ENCODE measurements at places on chromosomes 6 and 20.

DNA sequence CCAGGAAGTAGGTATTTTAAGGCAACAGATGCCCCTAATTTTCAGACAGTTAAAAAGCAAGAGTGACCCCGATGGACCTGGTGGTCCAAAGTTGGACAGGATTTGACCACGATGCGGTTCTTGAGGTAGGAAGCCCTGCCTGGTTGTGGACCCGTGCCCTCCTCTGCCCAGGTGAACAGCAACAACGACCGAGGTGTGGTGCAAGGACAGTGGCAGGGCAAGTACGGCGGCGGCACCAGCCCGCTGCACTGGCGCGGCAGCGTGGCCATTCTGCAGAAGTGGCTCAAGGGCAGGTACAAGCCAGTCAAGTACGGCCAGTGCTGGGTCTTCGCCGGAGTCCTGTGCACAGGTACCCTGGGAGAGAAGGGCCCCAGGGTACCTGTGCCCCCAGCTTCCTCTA is 18.7 kb downstream of the TGM6 start:
- DNase-seq, result no peak

DNA sequence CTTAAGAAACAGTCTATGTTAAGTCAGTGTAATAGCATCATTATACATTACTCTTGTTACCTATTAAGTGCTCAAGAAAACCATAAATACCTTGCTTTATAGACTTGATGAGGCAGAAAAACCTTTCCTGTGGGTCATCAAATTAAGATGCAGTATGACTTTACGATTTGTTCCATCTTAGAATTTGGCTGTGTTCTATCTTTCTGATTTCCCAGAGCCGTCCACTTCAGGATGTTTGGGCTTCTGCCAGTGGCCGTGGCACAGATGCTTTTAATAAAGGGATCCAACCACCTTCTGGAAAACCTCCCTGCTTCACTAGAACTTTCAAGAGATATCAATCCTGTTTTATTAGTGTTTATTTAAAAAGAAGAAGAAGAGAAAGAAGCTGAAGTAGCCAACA is 71.2 kb downstream of the PDE7B start:
- DNase-seq, result no peak

DNA sequence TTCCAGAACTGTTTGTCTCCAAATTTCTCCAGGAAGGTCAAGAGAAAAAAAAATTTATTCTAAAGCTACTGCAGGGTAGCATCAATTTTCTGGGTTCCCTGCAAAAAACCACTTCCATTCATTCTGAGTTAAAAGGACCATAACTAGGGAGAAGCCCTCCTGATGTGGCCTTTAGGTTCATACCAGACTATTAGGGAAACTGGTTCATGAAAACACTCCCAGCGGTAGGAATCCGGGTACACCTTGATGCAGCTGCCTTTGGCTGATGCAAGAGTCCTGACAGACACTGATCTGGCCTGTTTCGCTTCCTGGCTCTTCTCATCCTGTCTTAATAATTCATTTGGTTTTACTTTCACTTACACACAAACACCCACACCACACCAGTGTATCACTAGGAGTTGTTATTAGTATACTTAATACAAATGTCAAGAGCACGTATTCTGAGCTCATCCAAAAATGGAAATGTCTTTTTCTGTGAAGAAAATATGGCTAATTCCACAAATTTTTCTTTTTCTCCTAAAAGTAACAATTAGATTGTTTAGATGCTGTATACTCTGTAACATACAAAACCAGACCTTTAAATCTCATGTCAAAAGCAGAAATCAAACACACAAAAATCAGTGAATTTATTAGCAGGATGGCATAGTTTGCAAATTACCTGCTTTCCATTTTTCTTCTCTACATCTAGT is 38.4 kb upstream of the ARHGAP18 start:
- DNase-seq, result peak; percentile 45

DNA sequence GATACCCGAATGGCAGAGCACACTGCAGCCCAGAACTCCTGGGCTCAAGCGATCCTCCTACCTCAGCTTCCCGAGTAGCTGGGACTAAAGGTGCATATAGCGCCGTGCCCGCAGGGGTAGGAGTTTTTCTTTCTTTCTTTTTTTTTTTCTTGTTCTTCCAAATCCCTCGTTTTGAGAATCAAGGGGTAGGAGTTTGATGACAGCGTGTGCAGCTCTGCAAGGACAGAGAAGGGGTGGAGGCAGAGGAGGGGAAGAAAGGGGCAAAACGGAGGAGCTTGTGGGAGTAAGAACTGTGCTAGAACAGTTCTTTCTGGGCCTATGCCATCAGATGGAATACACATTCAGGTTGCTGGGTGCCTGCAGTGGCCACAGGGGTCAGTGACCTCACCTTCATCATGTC is 15.3 kb downstream of the RRP36 start:
- DNase-seq, result no peak

DNA sequence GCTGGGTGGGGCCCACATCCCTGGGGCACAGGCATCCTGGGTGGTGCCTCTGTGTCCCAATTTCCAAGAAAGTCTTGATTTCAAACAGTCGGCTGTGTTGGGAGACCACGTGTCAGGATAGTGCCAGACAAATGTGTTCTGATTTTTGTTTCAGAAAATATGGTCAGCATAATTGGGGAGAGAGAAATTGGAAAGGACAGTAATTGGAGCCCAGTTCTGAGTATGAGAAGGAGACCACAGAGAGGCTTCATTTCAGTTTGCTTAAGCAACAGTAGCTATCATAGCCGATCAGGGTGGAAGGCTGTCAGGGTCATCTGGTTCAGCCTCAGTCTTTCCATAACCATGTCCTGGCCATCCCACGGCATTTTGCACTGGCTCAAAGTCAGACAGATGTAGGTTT is 220.7 kb downstream of the CDC5L start:
- no peak for DNase-seq

DNA sequence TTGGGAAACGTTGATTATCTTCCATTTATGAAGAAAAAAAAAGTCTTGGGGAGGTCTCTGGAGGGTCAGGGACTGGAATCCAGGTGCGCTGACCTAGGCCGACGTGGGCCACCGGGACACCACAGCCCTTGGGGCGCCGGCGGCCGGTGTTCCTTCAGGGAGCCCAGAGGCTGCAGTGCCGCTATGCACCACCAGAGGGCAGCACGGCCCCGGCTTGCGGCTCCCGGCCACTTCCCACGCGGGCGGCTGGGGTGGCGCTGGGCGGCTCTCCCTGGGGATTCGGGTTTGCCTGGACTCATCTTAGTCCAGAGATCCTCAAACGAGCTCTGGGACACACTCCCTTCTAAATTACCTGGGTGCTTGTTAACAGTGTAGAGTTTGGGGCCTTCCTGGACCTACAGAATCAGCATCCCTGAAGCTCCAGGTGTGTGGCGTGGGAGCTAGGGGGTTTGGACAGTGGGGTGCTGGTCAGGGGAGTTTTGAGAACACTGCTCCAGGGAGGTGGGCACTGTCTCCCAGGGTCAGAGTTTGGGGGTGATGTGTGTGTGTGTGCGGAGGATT is 23.0 kb upstream of the GTSF1L start:
- DNase-seq, result peak; percentile 68

DNA sequence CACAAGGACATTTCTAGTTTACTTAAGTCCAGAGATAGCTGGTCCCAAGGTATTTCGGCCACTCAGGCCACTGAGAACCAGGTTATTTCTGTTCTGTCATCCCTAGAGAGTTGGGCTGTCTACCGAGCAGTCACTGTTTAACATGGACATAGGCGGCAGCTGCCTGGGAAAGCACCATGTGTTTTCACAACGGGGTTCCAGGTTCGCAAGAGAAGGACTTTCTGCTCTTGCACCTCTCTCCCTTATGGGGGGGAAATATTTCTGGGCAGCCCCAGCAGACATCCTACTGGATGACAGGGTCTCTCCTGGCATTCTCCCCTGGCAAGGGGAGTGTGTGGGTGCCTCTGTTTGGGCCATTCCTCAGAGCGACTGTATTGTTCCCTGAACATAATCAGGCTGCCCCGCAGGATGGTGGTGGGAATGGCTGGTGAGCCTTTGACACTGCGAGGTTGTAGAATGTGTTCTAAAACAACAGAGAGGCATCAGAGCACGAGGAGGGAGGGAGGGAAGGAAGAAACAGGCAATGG is 64.4 kb upstream of the DUSP22 start:
- DNase-seq, result no peak

- DNase-seq, result no peak
Observed at GRCh38 chr6:26271668-26272024, 93.4 kb upstream of the BTN3A2 start.

- DNase-seq, result no peak
Observed at GRCh38 chr20:48350313-48350988, 477.3 kb downstream of the PREX1 start.

DNA sequence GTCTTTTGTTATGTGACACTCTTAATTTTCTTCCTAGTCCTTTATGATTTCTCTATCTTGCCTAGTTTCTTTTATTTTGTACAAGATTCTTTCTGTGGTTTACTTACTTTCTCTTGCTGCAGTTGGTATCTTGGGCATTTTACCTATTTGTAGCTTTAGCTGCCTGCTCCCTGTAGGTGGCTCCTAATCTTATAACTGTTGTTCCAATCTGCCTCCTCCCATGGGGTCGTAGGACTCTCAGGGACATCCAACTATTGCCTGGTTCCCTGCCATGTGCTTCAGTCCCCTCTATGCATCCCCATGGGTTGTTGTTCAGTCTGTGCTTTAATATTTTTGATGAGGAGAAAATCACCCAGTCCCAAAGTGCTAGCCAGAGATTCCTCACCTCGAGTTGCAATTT is 31.4 kb downstream of the RIN2 start:
- DNase-seq, result no peak

DNA sequence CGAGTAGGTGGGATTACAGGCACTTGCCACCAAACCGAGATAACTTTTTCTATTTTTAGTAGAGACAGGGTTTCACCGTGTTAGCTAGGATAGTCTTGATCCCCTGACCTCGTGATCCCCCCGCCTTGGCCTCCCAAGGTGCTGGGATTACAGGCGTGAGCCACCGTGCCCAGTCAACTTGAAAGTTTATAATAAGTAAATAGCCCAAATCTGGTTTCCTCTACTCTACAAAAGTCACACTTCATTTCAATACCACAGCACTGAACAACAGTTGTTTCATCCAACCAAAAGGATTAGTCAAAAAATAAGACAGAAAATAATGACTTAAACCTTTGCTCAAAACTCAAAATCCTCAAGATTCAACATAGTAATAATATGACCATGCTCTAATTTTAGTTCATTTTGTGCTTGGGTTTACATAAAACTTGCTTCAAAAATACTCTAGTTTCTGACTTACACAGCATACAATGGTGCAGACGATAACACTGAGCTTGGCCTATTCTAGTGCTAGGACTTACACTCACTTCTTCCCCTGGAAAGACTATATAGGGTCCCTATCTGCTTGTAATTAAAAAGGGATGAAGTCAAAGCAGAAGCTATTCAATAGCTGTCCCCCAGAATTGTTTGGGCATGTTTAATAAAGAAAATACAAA is 56.7 kb downstream of the NT5E start:
- no peak for DNase-seq

DNA sequence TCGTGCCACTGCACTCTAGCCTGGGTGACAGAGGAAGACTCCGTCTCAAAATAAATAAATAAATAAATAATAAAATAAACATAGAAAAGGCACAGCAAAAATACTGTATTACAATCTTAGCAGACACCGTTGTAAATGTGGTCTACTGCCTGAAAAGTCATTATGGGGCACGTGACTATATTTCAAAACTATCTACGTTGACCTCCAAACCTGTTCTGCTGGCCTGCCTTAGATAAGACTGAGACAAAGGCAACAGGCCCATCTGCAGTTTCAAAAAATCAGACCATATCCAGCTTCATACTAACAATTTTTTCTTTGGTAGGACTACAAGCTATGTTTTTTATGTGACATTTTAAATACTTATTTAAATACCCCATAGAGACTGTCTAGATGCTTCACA is 59.1 kb downstream of the AGPAT4 start:
- DNase-seq, result no peak

GRCh38 chr6:5058254-5058653 is 26.9 kb upstream of the PPP1R3G start:
- no peak for DNase-seq

DNA sequence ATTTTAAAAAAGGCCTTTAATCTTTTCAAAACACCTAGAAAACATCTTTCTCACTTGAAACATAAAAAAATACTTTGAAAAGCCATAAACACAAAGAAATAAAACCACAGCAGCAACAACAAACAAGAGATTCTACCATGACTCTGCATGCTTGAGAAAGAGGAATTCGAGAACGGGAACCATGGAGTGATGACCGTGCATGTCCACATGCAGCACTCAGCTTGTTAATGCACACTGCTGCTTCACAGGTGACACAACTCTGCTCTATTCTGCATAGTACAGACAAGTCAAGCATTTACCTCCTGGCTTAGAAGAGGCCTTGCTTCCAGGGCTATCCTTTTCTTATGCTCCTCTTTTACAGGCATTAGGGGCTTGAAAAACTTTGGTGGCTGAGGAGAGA is 64.9 kb upstream of the NUP153 start:
- DNase-seq, result no peak

- no peak for DNase-seq
Observed at GRCh38 chr6:139748353-139749146, 374.1 kb upstream of the CITED2 start.

GRCh38 chr6:122339661-122340060 is 59.8 kb upstream of the HSF2 start:
- no peak for DNase-seq

DNA sequence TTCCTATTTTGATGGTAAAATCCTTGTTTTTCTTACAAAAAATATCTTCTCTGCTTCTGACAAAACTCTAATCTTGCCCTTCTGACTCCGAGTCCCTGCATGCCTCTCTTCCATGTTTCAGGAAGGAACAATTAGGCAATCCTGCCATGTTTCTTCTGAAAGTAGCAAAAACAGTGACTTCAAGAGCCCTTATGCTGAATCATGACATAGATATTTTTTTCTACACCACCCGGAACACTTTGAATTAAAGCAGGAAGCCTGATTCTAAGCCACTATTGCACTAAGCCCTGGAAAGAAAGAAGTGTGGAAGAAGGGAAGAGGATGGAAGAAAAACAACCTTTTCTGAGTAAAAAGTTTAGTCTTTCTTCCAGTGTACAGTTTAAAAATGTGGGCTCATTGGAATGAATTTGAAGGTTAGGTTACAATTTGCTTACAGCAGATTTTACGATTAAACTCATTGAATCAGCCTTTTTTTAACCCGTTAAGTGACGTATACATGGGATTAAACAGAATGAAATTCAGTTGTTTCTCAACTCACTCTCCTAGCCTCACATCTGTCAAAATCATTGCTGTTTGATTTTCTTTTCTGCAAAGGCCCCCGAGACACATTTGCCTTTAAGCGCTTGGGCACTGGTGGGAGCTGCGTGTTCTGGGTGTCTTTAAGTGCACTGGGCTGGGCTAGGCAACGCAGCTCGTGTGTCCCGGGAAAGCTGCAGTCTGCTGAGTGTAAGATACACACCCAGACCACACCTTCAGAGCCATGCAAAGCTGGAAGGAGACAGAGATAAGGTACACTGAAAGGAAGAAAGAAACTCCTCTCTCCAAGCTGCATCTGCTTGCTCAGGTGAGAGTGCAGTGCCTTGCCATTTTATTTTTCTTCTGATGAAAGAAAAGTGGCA is 159.4 kb upstream of the CITED2 start:
- DNase-seq, result no peak

All from stimulated activated CD4-positive, alpha-beta T cell treated with anti-CD3 and anti-CD28 coated beads, Interleukin-12 subunit alpha, Interleukin-12 subunit beta, amount 100 ng/mL, for 24 hours (primary cell).